Activated CD4-positive, alpha-beta T cell treated with anti-CD3 and anti-CD28 coated beads, Interleukin-10, Interleukin-2, amounts not matched to agents 100 ng/mL and 50 ng/mL, durations not matched to agents 16 hours and 8 hours (primary cell): ENCODE measurements at places on chromosomes 5 and 9.
A peak's percentile ranks its signal among the peaks of the same experiment; 100 is the strongest.

DNA sequence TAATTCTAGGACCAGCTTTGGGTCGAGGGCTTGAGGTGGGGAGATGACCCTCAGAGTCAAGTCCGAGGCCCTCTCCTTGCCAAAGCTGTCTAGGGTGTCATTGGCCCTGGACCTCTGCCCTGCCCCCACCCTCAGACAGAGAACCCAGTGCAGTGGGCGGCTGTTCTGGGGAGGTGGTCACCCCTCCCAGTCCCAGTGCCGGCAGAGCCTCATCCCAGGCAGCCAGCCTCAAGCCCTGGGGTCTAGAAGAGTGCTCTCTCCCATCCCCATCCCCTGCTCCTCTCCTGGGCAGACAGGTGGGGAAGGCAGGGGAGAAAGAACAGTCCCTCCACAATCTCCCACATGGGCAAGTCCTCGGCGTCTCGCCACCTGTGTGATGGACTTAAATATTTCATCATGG is 7.0 kb downstream of the NTNG2 start:
- DNase-seq: no peak

DNA sequence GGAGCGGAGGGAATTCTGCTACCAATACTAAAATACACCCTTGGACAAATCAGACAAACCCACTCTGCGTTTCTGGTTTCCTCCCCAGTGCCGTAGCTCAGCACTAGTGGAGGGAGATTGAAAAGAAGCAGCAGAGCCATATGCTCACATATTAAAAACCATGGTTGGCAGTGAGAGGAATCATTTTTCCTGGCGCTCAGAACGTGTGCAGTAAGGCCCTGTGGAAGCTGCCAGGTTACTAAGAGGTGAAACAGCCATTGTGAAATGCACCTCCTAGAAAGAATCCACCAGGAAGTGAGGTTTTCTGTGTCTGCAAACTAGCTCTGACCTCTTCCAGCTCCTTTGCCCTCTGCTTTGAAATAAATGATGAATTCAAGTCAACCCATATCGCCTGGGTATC is 177.2 kb downstream of the ERCC6L2 start:
- no peak for DNase-seq

DNA sequence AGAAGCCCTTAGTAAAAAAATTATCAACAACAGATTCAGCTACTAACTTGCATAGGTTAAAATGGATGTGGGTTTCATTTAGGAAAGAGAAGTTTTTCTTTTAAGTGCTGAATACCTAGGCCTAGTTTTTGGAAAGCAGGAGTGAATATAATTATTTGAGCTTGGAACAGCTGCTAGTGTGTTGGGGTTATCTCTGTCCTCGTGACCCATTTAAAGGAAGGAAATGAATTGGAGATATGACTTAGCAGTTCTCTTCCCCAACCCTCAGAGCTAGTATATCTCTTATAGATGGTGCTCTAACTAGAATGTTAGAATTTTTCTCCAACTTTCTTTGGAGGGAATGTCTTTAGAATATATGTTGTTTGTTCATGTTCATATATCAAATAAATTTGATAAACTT is 38.6 kb downstream of the ZNF366 start:
- no peak for DNase-seq

DNA sequence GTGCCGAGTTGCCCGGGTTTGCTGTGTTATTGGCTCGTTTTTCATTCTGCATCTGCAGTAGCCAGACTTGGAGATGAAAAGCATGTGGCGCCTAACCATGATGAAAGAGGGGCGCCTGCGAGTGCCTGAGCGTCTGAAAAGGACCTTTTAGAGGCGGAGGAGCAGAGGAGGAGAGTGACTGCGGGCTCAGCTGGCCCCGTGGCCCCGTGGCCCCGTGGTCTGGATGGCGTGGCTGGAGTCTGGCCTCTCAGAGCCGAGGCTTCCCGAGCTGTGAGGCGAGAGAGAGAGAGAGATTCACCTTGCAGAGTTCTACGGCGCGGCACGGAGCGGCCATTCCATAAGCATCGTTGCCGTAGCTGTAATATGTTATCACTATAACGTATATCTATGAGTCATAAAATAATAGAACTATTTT is 55.3 kb upstream of the RNU6ATAC start:
- DNase-seq: no peak

DNA sequence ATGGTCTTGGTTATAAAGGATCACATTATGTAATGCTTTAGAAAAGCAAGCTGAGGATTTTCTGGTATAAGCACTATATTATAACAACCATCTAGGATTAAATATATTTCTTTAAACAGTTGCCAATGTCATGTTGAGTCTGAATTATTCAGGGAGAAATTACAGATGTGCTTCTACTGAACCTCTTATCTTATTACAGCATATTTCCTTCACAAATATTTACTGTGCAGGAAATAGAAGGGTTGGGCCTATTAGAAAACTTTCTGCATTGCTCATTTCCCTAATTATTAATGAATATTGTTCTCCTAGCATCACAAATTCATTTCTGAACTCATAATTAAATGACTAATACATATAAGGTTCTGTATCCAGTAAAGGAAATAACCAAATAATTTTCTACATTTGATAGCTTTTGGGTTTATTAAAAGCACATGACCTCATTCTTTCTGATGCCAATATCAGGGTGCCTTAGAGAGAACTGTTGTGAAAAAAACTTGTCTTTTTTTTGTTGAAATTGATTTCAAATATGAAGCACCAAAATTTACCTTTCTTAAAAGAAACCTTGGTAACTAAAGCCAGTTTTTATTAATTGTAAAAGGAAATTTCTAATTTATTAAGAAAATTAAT is 476.8 kb upstream of the PTGER4 start:
- DNase-seq: no peak

- no peak for DNase-seq
Measured at GRCh38 chr5:36669015-36669651, 62.7 kb downstream of the SLC1A3 start.

- no peak for DNase-seq
Measured at GRCh38 chr9:80503671-80504281, 932.0 kb downstream of the TLE4 start.

DNA sequence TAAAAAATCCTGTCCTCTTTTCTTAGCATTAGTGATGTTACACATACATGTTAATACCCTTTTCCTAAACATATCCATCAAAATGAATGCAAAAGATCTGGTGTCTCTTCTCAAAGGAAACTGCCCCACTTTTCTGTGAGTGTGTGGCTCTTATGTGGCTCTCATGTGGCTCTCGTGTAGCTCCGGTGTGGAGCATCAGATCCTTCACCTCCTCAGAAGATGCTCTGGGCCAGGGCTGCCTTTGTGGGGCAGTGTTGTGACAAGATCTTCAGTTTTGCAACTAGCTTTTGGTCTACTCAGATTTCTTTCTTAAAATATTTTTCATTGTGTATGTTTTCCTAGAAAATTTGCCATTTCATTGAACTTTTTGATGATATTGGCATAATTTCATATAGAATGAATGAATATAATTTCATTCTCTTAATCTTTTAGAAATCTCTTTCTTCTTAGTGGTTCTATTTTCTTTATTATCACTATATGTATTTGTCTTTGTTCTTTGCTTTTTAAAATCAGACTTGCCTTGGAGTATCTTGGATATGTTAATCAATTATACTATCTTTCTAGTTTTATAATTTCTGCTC is 19.4 kb downstream of the GARNL3 start:
- DNase-seq: peak; percentile 23

DNA sequence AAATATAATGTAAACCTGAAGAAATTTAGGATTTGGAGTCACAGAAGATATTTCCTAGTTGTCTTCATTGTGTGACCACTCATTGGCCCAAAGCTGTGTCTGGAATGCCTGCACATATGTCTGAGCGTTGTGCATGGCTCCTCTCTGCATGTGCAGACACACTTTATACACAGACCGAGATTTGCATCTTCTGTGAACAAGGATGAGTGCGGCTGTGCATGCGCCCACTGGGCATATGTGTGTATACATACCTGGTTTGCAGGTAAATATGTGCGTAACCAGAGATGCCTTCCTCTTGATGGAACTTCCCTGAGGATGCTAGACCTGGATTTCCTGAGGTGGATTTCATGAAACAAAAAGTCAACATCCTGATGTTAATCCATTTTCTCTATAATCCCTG is 19.1 kb downstream of the PHF2 start:
- no peak for DNase-seq

- peak; percentile 68 for DNase-seq
Measured at GRCh38 chr9:131747352-131747751, 7.5 kb upstream of the RAPGEF1 start.

- DNase-seq: no peak
Measured at GRCh38 chr5:95244479-95244878, 40.4 kb downstream of the MCTP1 start.

DNA sequence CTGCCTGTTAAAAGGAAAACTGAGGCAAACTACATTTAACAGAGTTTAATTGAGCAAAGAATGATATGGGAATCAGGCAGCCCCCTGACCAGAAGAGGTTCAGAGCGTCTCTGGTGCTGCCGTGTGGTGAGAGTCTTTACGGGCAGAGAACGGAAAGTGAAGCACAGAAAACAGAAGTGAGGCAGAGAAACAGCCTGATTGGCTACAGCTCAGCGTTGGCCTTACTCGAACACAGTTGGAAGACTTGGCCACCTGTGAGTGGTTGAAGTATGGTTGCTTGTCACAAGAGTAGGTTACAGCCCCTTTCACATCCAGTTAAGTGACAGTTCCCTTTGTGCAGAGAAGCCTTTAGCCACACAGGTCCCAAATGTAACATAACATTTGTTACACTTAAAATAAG is 16.9 kb upstream of the FBP1 start:
- DNase-seq: peak; percentile 58

- no peak for DNase-seq
Measured at GRCh38 chr5:174549254-174549653, 175.1 kb upstream of the MSX2 start.

GRCh38 chr5:50730336-50730735 is 63.9 kb downstream of the PARP8 start:
- DNase-seq: no peak

GRCh38 chr5:150661086-150661485 is at the start of gene MYOZ3:
Gene MYOZ3, plus strand, starts transcription at chr5:150661251. Its CDS starts 1,691 bp downstream, at chr5:150662942.
- no peak for DNase-seq

- no peak for DNase-seq
Measured at GRCh38 chr9:82124090-82124489, 135.5 kb downstream of the SPATA31D1 start.

- DNase-seq: no peak
Measured at GRCh38 chr5:9490494-9491097, 55.3 kb downstream of the SEMA5A start.

- DNase-seq: no peak
Measured at GRCh38 chr5:10607666-10608073, 43.8 kb downstream of the ANKRD33B start.

- DNase-seq: no peak
Measured at GRCh38 chr5:69170495-69170894, 3.5 kb downstream of the CCNB1 start.

DNA sequence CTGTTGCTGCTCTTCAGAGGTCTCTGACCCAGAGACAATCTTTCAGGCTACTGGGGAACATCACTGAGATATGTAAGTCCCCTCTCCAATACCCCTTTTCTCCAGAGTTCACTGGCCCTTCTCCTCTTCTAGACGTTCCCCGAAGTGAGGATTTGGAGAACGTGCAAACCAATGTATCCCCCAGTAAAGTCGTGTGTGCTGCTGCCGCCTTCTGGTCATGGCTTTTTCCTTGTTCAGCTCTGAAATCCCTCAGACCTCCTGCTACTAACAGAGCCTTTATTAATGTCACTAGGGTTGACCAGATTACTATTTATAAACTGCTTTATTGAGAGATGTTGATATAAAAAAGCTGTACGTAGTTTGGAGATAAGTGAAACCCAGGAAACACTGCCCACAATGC is 1028.6 kb downstream of the CDH9 start:
- DNase-seq: no peak

- DNase-seq: no peak
Measured at GRCh38 chr9:112112519-112112918, 62.6 kb downstream of the SUSD1 start.

DNA sequence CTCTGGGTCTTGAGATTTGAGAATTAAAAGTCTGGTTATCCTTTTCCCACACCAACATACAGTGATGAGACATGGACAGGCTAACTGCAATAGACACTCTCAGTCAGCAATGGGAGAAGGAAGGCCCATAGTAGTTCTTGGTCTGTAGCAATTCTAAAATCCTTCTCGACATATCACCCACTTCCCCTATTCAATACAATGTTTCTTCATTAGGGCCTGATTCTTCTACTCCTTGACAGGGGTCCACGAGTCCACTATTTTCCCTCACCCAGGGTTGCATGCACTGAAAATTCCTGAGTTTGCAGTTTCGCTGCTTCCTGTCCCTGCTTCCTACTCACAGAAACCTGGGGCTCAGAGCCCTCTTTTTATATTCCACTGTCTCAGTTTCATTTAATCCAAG is 402.8 kb downstream of the MAT2B start:
- DNase-seq: no peak

DNA sequence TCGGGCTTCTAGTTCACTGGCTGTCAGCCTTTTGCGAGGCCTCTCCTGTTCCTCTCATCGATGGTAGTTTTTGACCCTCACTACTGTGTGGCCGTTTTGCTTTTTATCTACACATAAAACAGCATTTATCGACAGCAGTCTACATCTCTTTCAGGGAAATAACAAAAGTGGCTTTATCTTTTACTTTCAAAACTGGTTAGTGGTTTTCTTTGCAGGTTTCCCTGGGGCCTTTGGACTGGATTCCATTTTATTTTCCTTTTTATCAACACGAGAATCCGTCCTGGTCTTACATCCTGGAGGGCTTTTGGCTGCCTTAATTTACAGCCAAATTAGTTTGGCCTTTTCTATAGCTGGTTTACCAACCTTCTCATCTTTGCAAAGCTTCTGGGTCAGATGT is 793 bp upstream of the PKD2L2 start:
- peak; percentile 2 for DNase-seq

- no peak for DNase-seq
Measured at GRCh38 chr5:17992291-17992690, 358.0 kb downstream of the TAF11L14 start.

GRCh38 chr5:110376281-110376951 is 350.1 kb downstream of the TMEM232 start:
- DNase-seq: no peak

DNA sequence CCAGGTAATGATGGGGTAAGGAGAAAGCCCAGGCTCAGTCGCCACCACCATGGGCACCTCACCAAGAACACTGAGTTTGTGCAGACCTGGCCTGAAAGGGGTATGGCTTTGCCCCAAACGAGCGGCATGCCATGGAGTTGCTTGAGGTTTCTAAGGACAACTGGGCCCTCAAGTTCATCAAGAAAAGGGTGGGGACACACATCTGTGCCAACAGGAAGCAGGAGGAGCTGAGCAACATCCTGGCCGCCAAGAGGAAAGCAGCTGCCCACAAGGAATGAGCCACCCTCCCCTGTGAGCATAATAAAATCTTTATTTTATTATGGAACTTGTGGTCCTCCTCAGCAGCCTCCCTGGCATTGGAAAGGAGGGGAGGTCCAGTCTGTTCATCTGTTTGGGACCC is 23.8 kb downstream of the CD14 start:
- no peak for DNase-seq

GRCh38 chr5:55599148-55600050 is 64.6 kb upstream of the PLPP1 start:
- DNase-seq: no peak
